Body of pancreas (tissue), 4 donors: ENCODE measurements at places on chromosomes 3 and 15. TPM values are rescaled to one million over a fixed set of nuclear protein-coding genes. Genes with fewer than 3 reads are reported as not detected.

DNA sequence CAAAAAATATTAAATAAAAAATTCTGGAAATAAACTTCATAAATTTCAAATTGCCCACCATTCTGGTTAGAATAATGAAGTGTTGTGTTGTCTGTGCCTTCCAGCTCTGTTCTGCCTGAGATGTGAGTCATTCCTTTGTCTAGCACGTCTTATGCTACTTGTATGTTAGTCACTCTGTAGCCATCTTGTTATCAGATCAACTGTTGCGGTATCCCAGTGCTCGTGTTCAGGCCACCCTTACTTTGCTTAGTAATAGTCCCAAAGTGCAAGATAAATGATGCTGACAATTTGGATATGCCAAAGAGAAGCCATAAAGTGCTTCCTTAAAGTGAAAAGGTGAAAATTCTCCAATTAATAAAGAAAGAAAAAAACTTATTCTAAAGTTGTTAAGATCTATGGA, 527.5 kb downstream of the NAALADL2 start:
- no peak for DNase-seq

DNA sequence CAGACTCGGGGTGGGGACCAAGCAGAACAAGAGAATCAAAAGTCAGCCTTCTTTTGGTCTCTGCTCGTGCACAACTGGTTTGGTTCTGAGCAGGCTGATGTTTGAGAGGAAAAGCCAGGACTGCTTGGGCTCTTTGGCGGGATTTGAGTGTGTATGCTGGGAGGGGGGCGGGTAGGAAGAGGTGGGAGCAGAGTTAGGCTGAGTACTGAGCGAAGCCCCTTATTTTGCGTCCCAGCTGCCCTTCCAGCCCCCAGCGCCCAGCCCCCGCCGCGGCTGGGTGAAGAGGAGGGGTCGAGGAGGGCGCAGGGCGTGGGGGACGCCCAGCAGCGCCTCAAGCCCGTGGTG, 153.5 kb upstream of the GOLIM4 start:
- no peak for DNase-seq

DNA sequence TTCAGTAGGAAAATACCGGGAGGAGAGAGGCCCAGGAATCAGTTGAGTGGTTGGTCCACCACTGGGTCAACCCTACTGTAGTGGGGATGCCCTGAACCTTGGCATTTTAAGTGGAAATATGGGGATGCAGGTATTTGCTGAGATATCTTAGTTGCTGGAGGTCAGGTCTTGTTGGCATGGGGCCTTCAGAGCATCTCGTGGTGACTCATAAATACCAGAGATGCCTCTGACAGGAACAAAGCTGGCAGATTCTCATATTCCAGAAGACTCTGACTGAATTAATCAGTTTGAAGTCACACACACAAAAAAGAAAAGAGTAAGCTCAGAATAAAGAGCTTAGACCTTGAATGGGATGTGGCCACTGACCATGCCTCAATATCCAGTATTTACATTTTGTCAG, 91.6 kb downstream of the CACNA2D3 start:
- no peak for DNase-seq

DNA sequence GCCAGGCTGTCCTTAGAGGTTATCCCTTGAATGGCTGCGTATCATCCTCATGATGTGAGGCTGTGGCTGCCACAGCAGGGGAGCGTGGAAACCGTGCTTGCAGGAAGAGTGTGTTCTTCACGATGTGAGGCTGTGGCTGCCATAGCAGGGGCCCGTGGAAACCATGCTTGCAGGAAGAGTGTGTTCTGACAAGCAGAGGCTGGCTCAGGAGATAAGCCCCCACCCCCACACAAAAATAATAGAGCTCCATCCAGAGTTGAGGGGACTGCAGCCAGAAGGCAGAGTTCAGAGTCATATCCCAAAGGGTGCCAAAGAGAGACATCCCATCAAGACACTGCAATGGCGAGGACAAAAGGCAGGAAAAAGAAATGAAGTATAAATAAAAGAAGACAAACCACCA, 22.6 kb upstream of the BDH1 start:
- no peak for DNase-seq

- DNase-seq = peak; percentile 72
Observed at GRCh38 chr15:65323071-65323511, 18.6 kb downstream of the RNU5B-1 start.

DNA sequence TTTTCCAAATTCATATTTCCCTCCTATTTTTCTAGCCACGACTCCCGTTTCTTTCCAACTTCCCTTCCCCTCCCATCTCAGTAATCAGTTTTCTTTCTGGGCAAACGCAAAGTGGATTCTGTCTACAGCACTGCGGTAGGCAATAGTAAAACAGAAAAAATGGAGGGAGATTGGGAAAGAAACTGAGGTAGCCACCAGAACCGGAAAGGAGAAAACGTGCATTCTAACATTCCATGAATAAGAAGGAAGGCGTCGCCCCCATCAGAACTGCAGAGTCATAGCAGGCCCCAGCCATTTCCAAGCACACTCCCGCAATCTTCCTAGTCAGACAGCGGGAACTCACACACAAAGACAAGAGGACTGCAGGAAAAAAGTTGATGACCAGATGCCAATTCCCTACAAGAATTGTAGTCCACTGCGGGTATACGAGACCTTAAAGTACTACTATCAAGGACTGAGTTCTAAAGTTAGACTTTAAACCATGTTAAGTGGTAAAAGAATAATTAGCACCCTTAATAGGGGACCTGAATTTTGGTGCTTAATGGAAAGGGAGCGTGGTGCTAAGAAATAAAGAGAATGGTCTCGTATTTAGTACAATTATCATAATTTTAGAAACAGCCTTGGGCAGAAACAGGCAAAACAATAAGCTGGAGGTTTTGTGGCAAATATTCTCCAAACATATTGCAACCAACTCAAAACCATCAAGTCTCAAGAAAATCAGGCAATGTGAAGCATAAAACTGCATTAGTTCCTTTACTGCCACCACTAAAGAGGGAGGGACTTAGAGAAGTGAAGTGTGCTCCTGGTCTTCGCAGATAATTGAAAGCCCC, 1.4 kb downstream of the PFN2 start:
- DNase-seq = peak; percentile 34

DNA sequence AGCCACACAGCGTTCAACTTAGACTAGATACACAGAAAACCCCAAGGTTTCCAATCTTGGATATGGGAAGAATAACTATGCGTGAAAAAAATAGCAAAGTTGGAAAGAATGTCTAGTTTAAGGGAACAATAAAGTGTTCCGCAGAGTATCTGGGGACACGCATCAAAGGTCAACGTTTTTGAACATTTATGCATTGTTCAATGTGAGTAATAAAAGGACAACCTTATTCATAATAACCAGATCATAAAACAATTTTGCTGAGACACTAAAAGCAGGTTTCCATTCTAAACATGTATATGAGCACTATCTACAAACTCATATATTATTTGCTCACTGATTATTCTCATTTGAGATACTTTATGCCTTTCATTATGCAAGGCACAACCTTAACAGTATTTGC, 7.8 kb downstream of the ANO10 start:
- no peak for DNase-seq

GRCh38 chr3:37016903-37017302, 23.6 kb downstream of the MLH1 start:
- no peak for DNase-seq

- no peak for DNase-seq
Observed at GRCh38 chr3:188788621-188789081, 383.1 kb upstream of the TPRG1 start.

DNA sequence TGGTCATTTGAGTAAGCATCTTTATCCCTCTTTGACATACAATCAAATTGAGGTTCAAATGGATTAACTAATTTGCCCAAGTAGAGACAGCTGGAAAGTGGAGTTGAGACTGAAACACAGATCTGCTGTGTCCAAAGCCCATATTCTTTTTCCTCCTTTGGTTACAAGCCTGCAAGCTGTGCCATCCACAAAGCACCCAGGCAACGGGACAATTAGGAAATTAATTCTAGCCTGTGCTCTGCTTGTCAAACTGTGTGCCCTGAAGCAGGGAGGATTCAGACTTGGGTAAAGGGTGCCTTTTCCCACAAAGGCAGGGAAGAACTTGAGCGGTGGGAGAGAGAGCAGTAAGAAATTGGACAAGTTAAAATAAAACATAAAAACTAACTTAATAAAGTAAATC, 127.9 kb downstream of the DTWD1 start:
- DNase-seq = no peak

DNA sequence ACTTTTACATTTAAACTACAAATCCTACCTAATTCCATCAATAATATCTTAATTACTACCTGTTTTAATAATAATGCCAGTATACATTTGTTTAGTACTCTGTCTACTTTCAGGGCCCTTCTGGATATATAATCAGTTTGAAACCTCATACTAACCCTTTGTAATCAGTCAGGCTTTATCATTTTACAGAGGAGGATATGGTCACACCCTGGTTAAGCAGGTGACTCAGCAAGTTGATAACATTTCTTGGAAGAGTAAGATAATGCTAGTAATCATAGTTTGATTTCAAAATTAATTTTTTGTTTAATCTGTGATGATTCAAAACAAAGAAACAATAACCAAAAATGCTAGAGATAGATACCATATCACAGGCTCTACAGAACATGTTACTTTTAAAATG, 208.2 kb upstream of the MANF start:
- no peak for DNase-seq

GRCh38 chr3:1183320-1184048, 90.7 kb downstream of the CNTN6 start:
- no peak for DNase-seq

DNA sequence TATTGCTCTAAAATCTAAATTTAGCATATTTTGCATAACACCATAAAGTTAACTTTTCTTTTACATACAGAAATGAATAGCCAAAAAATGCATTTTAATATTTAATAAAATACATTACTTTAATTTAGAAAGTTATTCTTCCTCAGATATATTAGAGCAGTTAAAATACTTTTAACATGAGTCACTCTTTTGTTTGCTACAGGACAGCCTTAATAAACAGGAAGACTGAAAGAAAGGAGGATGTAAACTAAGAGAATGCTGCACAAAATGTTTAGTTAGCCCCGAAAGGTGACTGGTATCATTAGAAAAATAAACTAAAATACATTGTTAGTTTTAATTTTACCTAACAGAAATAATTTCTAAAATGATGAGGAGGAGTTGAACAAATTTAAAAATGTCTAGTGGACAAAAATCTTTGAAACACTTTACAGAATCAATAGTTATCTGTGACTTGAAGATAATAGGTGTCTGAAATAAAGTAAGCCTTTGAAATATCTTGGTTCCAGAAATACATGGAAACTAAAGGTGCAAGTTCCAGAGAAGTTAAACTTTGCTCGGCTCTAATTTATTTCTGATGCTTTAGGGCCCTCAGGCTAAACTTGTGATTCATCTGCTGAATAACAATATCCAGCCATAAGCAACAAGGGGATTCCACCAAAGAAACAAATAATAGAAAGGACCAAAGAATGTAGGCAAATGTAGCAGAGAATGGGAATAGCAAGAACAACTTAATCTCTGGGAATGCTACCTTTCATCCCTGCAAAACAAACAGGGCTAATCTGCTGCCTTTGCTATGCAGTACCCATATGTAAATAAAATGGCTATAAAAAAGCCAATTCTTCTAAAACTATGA, 138.3 kb upstream of the UBP1 start:
- DNase-seq = no peak

- no peak for DNase-seq
Observed at GRCh38 chr3:127552038-127552437, 38.5 kb downstream of the TPRA1 start.

GRCh38 chr15:51227940-51228732, 110.3 kb downstream of the CYP19A1 start:
- DNase-seq = no peak

GRCh38 chr3:62835554-62836236, 39.5 kb downstream of the CADPS start:
- DNase-seq = no peak

DNA sequence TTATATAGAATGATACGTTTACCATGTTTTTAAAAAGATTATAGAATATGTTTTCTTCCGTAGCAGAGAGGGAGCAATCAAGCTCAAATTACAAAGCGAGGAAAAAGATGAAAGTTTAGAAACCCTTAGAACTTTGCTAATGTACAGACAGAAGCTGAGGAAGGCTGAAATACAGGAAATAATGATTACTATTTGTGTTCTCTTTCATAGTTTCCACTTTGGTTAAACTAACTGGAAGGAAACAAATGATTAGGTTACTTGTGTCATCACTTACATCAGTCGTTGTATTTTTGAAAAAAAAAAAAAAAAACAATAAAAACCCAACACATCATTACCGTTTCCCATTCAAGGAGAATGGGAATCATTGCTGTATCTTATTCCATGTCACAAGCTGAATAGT, 337.8 kb upstream of the CBLB start:
- DNase-seq = no peak

GRCh38 chr3:62670351-62670750, 204.9 kb downstream of the CADPS start:
- DNase-seq = no peak

DNA sequence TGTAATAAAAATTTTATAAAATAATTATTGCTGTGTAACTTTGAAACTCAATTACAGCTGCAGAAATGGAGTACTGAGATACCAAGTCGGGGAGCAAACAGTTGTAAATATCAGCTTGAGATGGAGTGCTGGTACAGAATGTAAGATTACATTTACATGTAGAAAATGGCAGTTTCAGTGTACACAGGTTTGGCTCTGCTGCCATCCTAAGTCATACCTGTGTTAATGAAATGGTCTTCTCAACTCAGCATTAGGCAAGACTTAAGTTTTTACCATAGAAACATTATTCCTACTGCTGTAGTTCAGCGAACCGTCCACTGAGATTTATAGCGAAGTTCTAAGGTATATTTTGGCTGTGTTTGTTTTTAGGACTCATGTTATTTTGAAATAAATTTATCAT, 110.1 kb upstream of the TBL1XR1 start:
- no peak for DNase-seq

Gene SLC24A5
- not detected for total RNA-seq

Gene GOLGA6L7
- total RNA-seq = not detected

Gene TRIM42
- not detected for total RNA-seq

Gene CCRL2
- total RNA-seq = 1.3 TPM

Gene HTD2
- total RNA-seq = 0.99 TPM

Gene TM6SF1
- 2.3 TPM for total RNA-seq

Gene TMCO5A
- total RNA-seq = not detected

Gene TGM4
- not detected for total RNA-seq

Gene GOLGA8Q
- total RNA-seq = 0.26 TPM

Gene SUCLG2
- 50.4 TPM for total RNA-seq

Gene ABHD6
- total RNA-seq = 5.3 TPM
